ENCODE measurements at places on chromosomes 4 and X.

DNA sequence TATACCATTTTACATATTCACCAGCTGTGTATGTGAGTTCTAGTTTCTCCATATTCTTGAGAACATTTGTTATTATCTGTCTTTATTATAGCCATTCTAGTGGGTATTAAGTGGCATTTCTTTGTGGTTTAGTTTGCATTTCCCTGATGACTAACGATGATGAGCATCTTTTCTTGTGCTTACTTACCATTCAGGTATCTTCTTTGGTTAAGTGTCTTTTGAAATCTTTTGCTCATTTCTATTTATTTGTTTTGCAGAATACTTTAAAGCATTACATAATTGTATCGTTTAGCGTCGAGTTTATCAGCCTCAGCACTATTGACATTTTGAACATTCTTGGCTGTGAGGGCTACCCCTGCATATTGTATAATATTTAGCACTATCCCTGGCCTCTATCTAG, 85.4 kb downstream of the FRMPD4 start:
- DNase-seq: no peak

GRCh38 chr4:87881115-87881514, 48.3 kb downstream of the MEPE start:
- DNase-seq: no peak

GRCh38 chr4:47942081-47942819, 27.9 kb upstream of the NFXL1 start:
- no peak for DNase-seq

GRCh38 chr4:242121-242848, 63.0 kb downstream of the ZNF732 start:
- DNase-seq: peak; percentile 69

GRCh38 chr4:43690116-43690515, 758.5 kb downstream of the KCTD8 start:
- no peak for DNase-seq

DNA sequence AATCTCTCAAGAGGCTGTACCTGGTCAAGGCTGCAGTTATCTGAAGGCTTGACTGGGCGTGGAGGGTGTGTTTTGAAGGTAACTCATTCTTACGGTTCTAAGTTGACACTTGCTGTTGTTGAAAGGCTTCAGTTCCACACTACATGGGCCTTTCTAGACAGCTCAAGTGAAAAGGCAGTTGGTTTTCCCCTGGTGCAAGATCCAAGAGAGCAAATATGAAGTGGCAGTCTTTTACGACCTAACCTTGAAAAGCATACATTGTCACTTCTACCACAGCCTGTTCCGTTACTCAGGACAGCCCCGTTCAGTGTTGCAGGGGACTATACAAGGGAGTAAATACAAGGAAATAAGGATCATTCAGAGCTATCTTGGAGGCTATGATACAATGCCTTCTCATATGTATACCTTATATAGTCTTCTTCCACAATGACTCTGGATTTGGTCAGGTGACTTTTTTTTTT, 46.2 kb downstream of the PDS5A start:
- no peak for DNase-seq
